NCI-H2081 (cell line): ENCODE measurements at places on chromosomes 11 and 22.
A peak's percentile ranks its signal among the peaks of the same experiment; 100 is the strongest.

- DNase-seq = no peak
These were observed 6.0 kb upstream of the NDUFS8 start for GRCh38 chr11:68024508-68024907.

DNA sequence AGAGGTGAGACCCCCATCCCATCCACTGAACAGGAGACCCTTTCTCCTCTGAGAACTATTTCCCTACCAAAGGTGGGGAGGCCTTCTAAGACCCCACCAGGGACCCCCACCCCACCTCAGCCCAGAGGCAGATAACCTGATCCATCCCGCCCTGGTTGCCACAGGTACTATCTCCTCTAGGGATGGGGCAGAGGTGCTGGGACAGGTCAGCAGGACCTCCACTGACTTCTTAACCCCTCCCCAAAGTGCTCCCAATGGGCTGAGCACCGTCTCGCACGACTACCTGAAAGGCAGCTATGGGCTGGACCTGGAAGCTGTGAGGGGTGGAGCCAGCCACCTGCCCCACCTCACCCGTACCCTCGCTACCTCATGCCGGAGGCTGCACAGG lies 4.3 kb downstream of the INPPL1 start:
- DNase-seq = no peak

- DNase-seq = no peak
These were observed 1.6 kb downstream of the IFITM10 start for GRCh38 chr11:1748636-1749394.

DNA sequence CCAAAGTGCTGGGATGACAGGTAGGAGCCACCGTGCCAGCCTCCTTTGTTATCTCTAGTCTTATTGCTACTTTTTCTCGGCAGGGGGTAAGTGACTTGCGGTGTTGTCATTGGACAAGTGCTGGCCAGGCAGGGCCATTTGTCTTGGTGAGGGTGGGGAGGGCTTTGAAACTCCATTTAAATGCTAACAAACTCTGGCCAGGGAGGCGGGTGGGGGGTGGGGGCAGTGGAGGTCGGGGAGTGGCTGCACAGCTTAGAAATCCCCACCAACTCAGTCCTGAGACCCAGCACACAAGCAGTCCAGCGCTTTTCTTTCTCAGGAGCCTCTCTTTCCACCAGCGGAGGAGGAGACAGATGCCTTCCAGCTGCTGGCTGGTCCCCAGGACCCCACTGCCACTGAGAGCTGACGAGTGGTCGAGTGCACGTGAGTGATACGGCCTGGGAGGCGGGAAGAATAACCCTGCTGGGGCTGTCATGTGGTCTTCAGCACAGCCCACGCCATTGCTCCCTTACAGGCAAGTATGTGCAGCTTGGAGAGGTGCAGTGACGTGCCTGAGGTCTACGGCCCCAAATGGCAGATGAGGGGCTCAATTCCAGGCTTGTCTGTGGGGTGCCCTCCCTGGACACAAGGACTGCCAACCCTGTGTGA lies 24.2 kb upstream of the OSBPL5 start:
- no peak for DNase-seq

GRCh38 chr11:80861193-80861592 lies 1420.4 kb upstream of the TENM4 start:
- no peak for DNase-seq

DNA sequence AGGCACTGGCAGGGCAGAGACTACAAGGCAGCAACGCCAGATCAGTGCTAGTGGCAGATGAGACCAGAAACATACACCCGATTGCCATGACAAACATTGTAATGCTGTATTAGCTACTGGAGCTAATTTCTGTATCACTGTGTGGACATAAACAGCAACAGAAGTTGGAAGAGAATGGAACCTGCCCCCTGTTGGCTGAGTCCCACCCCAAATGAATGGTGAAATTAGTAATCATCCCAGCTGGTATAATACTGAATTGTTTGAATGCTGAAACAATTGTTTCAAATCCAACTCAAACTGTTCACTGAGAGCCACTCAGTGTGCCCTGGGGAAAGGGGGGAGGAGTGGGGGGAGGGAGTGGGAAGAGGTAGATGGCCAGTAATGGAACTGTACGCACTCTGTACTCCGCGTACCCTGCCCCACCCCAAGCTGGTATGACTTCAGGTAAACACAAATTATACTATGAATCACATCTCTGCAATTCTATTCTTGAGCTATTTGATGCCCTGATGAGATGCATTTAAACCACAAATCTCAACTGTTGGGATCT lies 11.2 kb upstream of the BIRC3 start:
- peak; percentile 71 for DNase-seq

DNA sequence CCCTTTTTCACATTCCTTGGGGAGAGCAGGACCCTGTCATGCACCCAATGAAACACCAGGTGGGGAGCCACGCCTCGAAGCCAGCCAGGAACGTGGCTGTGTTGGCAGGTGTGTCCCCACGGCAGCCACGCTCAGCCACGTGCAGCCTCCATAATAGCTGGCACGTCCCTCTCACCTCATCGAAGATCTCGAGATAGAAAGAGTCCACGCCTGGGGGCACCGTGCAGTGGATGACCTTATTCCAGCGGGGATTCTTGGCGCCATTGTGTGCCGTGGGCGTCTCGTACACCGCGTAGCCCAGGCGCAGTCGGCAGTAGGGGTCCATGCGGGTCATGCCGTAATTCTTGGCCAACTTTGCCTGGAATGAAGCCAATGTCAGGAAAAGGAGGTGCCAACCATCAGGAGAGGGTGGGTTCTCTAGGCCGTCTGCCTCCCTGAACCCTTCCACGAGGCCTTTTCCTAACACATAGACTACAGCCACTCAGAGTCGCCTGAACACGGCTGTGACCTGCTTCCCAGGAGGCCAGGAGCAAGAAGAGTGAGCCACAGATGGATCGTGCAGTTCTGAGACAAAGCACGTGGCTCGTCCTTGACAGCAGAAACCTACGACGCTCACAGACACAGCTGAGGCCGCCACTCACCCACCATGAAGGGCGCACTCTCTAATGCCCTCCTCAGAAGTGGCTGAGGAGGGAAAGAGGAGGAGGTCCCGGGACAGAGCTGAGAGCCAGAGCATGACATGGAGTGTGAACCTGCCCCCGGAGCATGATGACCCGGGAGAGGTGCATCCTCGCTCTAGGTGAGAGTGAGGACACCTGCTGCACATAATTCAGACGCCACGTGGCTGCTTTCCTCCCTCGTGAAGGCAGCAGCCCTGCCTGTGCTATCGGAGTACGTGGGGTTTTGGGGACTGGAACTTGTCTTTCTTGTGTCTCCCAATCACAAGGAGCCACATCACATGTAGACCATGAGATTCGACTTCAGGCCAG lies 19.1 kb downstream of the TOLLIP start:
- no peak for DNase-seq

GRCh38 chr11:134545521-134545920 lies 133.5 kb upstream of the B3GAT1 start:
- no peak for DNase-seq

DNA sequence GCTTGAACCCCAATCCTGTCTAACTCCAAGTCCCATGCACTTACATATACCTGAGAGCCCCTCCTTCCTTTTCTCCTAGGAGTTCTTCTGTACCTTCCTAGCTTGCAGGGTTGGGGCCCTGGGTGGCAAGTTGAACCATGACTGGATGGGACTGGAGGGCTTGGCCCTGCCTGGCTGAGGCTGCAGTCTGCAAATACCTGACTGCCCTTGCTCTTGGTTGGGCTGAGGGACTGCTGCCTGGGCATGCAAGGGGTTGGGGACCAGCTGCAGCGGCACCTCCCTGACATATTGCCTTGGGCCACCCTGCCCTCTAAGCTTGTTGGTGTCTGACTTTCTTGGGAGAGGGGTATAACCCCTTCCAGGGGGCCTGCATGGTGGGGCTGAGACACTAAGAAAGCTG lies 9.8 kb upstream of the SLC39A13 start:
- no peak for DNase-seq

GRCh38 chr11:14894657-14895598 lies 2.9 kb upstream of the CYP2R1 start:
- DNase-seq = no peak

DNA sequence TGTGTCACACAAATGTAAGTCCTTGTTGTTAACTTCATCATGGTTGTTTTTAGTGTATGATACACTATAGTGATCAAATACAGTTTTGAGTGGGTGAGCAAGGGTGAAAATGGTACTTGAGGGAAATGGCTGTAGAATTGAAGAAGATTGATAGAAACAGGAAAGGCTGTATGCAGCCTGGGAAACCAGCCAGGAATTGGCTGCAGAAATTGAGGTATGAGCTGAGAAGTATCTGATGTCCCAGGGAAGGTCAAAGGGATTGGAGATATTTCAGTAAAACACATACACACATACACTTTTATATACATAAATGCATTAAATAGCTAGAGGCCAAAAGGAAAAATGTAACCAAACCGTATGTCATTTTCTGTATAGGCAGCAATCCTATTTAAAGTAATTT lies 13.1 kb upstream of the YAP1 start:
- DNase-seq = no peak

- no peak for DNase-seq
These were observed 89.4 kb upstream of the IGLL5 start for GRCh38 chr22:22798232-22798616.

- no peak for DNase-seq
These were observed 77.3 kb upstream of the ATXN10 start for GRCh38 chr22:45594123-45594941.

DNA sequence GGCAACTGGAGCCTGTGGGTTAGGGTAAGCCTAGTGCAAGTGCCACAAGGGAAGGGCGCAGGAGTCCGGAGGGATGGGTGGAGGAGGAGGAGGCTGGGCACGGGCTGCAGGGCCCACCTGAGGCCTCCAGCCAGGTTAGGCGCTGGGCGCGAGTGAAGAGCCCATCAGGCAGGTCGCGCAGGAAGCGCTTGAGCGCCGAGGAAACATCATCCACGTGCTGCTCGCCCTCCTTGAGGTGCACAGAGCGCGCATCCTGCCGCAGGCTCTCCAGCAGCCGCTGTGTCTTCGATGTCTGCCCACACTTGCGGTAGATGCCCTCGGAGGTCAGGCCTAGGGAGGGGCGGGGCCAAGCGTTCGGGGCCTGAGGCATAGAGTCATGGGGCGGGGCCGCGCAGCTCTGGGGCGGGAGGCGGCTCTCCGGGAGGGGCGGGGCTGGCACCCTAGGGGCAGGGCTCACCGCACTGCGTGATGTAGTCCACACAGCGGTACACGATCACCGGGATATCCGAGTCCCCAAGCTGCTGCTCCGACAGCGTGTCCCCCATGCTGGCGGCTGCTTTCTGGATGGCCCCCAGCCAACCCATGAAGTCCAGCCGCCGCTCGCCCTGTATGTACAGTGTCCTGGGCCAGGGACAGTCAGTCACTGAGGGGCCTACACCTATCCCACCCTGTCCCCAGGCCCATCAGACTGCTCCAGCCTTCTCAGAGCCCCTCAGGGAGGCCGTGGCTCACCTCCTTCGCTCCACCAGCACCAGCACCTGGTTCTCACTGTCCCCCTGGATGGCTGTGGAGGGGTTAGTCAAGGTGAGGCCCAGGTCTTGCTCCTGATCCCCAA lies 22.9 kb upstream of the PDE2A start:
- no peak for DNase-seq

- no peak for DNase-seq
These were observed 14.1 kb downstream of the MIAT start for GRCh38 chr22:26671317-26672059.

DNA sequence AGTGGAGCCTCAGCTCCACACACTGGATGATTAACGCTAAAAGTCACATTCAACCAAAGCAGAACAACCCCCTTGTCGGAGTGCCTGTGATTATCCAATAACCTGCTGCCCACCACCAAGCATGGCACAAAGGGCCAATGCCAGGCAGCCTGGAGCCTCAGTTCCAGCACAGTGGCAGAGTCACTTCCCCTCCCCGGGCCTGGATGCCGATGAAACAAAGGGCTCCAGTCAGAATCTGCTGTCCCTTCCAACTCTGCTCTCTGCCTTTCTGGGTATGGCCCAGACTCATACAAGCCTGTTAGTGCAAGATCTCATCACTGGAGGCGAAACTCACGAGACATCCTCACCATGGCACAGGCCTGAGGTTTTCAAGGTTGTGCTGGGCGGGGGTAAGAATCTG lies 52.1 kb downstream of the CLTCL1 start:
- no peak for DNase-seq

- no peak for DNase-seq
These were observed 25.9 kb upstream of the SLC5A4 start for GRCh38 chr22:32281072-32281471.

DNA sequence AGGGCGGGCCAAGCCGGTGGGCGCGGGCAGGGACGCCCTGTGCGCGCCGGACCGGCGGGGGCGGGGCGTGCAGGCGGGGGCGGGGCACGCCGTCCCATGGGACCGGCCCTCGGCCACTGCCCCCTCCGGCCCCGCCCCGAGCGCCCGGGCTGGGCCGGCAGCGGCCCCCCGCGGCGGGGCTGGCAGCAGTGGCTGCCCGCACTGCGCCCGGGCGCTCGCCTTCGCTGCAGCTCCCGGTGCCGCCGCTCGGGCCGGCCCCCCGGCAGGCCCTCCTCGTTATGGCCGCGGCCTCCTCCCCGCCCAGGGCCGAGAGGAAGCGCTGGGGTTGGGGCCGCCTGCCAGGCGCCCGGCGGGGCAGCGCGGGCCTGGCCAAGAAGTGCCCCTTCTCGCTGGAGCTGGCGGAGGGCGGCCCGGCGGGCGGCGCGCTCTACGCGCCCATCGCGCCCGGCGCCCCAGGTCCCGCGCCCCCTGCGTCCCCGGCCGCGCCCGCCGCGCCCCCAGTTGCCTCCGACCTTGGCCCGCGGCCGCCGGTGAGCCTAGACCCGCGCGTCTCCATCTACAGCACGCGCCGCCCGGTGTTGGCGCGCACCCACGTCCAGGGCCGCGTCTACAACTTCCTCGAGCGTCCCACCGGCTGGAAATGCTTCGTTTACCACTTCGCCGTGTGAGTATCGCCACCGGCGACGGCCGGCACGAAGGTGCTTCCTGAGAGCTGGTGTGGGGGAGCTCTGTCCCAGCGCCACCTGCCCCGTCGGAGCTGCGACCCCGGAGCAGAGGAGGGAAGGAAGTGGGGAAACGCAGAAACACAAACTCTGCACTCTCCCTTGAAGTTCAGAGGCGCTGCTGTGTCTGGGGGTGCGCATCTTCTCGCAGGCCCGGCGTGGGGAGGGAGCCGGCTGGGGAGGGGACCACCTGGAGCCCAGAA lies at the start of gene KCNQ1:
TSS of gene KCNQ1 (plus strand) at position 188 of the 925 bp plus-strand sequence. CDS start at position 279, 91 bp downstream.
- DNase-seq = no peak

DNA sequence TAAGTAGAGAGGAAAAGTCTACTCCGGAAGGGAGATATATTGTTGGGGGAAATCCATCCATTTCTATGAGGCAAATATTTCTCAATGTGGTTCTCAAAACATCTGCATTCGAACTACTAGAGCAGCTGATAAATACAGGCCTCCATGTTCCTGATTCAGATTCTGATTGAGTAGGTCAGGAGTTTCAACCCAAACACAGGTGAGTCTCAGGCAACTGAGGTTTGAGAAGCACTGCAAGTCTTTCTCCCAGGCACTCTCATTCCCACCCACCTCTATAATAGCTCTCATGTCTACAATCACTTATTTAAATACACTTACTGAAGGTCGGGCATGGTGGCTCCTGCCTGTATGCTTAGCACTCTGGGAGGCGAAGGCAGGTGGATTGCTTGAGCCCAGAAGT lies 14.7 kb upstream of the ASPHD2 start:
- DNase-seq = no peak
